Urothelium cell line (cell line): ENCODE measurements at places on chromosomes 4 and X.

DNA sequence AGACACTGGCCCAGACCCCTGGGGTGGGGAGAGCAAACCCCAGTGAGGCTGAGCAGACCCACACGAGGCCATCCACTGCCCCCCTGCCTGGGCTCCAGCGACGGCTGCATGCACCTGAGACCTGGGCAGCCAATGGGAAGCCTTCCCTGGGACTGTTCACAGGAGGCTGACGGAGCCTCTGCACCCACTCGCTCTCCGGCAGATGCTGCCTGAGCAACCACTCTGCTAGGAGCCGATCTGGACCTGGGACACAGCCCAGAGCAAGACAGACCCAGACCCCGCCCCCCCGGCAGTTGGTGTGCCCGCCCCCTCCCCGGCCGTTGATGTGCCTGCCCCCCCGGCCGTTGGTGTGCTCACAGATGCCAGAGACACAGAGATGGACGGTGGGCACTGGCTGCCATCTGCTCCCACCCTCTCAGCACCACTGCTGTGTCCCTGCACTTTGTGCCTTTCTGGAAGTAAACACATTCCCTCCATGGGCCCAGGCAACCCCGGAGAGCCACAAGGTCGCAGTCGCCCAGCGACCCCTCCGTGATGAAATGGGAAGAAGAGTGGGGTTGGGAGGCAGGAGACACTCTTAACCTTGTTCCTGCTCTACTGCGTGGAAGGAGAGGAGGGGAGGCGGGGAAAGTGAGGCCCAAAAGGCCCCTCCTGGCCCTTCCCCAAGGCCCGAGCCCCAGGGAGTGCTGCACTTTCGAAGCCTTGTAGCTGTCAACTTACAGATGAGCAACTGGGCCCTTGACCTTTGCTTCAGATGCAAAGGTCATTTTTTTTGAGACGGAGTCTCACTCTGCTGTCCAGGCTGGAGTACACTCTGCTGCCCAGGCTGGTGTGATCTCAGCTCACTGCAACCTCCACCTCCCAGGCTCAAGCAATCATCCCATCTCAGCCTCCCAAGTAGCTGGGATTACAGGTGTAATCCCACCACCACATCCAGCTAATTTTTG, 62.0 kb downstream of the ZFYVE28 start:
- DNase-seq: no peak

DNA sequence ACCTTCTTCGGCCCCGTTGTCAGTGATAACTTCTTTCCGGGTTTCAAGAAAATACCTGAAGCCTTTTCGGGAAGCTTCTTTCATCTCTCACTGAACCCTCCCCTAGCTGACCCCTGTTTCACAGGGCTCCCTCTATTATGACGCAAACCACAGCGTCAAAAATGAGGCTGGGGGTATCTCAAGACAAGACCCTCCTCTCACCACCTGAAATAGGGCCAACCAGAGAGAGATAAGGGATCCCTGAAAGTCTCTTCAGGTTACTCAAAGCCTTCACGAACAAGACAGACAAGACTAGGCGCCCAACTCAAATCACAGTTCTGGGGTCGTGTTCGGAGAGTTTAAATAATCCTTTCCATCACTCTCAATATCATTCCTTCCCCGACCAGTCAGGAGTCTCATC, 1.2 kb downstream of the PHF8 start:
- no peak for DNase-seq

DNA sequence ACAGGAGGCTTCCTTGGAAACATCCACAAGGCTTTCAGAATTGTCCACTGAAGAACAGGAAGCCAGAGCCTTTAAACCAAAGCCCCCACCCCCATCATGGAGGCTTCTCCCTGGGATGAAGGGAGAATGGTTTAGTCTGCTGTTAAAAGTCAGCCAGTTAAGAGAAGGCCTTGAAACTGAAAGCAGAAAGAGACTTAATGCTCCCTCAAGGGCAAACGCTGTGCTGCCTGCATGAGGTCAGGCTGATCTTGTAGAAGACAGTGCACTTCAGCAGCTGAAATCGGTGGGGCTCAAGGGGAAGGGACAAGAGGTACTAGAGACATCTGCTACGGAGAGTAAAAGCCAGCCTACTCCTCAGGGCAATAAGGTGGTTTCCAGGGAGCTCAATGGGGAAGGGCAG, 69.0 kb downstream of the HPRT1 start:
- DNase-seq: no peak

DNA sequence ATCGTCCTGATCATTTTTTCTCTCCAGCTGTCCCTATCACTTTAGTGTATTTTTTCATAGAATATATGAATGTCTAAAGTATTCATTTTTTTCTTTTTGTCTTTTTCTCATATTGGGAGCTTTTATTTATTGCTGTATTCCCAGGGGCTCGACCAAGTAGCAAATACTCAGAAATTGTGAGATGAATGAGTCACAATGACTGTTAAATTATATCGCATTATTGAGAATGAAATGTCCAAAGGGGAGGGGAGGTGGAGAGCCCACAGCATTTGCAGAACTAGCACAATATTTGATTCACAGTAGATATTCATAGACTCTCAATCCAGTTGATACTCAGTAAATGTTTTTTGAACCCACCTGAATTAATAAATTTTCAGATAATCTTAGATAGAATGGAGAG, 543.6 kb upstream of the FAM241A start:
- DNase-seq: no peak

DNA sequence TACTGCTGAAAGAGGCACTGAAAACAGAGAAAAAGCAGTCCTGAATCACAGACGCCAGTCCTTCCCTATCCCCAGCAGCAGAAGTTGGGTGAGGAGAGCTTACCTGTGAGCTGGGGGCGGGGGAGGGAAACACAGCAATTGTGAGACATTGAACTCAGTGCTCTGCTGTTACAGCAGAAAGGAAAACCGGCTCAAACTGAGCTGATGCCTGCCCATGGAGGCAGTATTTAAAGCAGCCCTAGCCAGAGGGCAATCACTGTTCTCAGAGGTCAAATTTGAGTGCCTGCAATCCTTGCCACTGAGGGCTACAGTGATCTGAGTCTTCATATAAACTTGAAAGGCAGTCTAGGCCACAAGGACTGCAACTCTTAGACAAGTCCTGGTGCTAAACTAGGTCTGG, 220.7 kb downstream of the GRXCR1 start:
- no peak for DNase-seq

GRCh38 chr4:39942507-39942906, 35.2 kb downstream of the PDS5A start:
- DNase-seq: no peak

- peak; percentile 10 for DNase-seq
Observed at GRCh38 chr4:112589206-112589605, 47.5 kb downstream of the ZGRF1 start.

DNA sequence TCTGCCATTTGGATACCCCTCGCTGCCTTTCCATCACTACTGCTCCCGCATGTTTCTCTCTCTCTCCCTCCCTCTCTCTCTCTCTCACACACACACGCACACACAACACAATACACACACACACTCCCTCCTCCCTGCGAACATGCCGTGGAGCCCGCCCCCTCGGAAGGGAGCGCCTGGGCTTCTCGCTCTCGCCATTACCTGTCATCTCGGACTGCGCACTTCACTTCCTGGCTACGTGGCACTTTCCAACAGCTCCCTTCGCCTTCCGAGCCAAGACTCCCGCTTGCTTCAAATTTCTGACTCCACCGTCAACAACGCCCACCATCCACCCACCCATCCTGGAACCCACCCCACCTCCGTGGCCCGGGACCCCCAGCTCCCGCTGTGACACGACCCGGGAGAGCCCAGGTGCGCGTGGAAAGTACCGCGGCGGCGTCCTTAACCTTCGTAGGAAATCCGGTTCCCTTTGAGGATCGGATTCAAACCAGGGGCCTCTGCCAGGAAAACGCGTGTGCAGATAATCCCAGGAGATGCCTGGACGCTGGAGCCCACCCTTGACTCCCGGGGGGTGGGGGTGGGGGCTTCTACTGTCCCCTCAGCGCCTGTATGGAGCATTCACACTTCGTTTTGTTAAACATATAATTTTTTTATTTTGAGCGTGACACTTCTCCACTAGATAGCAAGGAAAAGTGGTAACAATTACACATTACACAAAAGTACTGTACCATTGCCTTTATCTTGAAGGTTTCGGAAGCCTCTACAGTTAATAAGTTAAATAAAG, 12.5 kb downstream of the ARX start:
- DNase-seq: no peak

- no peak for DNase-seq
Observed at GRCh38 chrX:1249101-1249887, 19.3 kb upstream of the CSF2RA start.

GRCh38 chrX:118652717-118653116, 74.7 kb upstream of the IL13RA1 start:
- no peak for DNase-seq

DNA sequence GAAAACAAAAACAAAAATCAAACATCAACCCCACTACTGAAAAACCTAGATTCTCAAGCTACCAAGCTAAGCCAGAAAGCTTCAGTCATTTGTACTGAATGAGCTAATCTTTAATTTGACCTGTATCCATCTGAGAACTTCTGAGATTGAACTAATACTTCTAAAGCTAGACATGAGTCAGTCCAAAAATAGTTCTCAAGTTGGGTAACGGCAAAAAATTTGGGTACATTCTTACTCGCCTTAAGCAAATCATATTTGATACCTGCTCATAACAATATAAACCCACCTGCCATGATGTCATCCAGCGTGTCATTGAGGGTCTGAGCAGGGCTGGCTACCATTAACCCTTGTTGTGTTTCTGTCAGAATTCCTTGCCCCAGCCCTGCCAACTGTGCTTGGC, 69.7 kb upstream of the COX18 start:
- no peak for DNase-seq
